Stimulated activated CD8-positive, alpha-beta memory T cell treated with anti-CD3 and anti-CD28 coated beads, Interleukin-2, amount 100 ng/mL, for 1 hour (primary cell): ENCODE measurements at places on chromosomes 6 and 20.

DNA sequence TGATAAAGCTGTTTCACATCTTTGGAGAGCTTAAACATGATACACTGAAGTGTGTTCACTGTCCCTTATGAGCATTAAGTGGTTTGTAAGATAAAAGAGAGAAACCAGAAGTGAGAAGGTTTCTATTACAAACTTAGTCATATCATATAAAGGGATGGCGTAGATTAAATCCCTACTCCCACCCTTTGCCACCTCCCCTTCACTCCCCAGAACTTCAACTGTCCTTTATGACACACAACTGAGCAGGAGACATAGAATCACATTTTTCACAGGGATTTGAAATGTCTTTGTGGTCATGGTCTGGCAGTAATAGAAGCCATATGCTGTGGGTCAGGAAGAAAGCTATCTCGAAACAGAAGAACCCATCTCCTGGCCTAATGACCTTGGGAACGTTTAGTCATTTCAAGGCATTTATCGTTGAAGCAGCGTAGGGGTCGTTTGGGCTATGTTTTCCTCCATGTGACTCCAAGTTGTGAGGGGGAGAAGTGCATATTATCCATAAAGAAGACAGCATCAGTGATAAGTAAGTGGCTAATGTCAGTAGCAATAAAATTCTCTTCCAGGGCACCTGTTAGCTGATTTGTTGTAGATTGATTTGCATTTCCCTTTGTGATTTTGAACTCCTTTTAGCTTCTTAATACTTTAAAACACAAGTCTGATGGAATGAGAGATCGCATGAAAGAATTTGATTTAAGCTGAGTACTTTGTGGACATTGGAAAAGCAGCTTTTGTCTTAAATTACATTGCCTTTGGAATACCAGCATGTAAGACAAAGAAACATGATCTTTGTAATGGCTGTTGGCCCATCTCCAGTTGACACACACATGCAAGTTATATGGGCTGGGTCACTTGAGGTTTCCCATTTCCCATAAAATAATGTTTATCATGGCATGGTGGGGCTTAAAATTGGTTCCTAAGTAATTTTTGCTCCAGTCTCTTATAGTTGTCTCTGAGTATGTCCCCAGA lies 501.5 kb upstream of the FLRT3 start:
- DNase-seq = no peak

DNA sequence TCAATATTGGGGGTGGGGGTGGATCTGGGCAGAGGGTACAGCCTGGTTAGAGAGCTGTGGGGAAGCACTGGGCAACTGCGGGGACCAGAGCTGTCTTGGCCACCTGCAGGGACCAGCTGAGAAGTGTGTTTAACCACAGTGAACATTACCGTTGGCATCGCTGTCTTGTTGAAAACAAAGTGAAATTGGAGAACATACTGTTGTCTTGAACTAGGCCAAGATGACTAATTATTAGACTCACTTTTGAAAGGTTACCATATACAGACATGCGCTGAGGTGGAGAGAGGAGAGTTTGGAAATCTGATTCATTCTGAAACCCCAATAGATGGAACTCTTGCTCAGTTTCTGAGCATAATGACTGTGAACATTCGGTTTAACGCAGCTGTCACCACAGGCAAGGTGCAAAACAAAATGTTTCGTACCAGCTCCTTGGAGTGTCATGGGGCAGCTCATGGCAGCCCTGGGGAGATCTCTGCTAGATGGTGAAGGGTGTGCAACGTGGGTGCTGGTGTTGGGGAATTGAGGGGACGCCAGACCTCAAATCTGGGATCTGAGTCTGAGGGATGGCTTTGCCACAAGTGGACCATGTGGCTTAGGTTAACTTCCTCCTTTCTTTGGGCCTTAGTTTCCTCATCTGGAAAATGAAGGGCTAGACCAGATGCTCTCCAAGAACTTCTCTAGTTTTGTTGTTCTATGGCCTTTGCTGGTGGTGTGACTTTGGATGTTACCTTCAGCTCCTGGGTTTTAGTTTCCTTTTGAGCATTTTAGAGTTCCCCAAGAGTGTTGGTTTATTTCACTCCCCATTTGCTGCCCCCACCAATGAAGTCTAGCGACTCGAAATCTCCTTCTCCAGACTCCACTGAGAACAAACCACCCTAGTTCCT lies 24.6 kb upstream of the GTSF1L start:
- DNase-seq = no peak

GRCh38 chr6:167761794-167762258 lies 64.9 kb upstream of the AFDN start:
- no peak for DNase-seq

- DNase-seq = no peak
Observed at GRCh38 chr6:118876198-118876597, 17.8 kb upstream of the ASF1A start.

GRCh38 chr20:33650753-33651561 lies 11.2 kb upstream of the C20orf144 start:
- DNase-seq = no peak

DNA sequence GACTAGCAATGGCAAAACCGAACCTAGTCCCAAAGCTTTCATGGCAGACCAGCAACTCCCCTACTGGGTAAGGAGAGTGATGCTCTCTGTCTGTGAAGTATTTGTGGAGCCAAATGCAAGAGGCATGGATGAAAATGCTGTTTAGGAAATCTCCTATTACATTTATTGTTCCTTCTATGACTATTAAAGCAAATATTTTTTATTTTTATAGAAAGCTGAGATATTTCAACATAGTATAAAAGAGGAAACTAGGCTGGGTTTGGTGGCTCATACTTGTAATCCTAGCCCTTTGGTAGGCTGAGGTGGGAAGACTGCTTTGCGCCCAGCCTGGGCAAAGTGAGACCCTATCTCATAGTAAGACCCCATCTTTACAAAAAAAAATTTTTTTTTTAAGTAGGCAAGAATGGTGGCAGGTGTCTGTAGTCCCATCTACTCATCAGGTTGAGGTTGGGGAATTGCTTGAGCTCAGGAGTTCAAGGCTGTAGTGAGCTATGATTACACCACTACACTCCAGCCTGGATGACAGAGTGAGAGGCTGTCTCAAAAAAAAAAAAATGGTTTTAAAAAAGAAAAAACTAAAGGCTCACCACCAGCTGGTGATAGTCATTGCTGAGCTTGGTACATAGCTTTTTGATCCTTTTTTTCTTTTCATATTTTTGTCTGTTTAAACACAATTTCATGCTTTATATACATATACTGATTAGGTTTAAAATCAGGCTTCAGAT lies 11.3 kb downstream of the KDM1B start:
- no peak for DNase-seq

DNA sequence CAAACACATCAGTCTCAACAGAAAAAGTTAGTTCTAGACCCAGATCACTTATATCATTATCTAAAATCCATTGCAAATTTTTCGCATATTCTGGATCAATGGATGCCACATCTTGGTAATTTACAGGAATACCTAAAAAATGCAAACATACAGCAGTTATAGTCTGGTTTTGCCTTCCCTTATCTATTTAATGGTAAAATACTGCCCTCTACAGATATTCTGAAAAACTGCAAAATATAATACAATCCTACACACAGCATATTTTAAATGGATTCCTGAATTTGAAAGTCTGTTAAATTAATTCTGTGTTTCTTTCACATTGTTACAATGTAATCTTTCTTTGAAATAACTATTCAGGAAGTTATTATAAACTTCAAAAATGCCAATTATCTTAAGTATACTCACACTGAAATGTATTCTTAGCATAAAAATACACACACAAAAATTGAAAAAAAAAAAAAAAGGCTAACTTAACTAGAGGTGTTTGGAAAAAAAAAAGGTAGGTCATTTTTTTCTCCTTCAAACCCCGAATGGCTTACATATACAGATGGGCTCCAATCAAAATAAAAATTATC lies 88.4 kb downstream of the HACE1 start:
- no peak for DNase-seq
